GM12878 (cell line): ENCODE measurements at places on chromosomes 4 and X. TPM values are rescaled to one million over a fixed set of nuclear protein-coding genes. Genes with fewer than 3 reads are reported as not detected.

- H3K27ac ChIP-seq, result no peak overlapping the region
- no peaks in the 10 kb centered on the region for H3K4me1 ChIP-seq
- no peak overlapping the region for H3K4me3 ChIP-seq
- no peaks in the 10 kb centered on the region for H3K36me3 ChIP-seq
- DNase-seq, result no peak
- H3K27me3 ChIP-seq, result no peaks in the 10 kb centered on the region
These were observed 938.3 kb upstream of the IGFBP7 start for GRCh38 chr4:58048491-58048890.

- H3K36me3 ChIP-seq, result no peaks in the 10 kb centered on the region
- no peaks in the 10 kb centered on the region for H3K4me1 ChIP-seq
- H3K27ac ChIP-seq, result no peak overlapping the region
- H3K27me3 ChIP-seq, result no peaks in the 10 kb centered on the region
These were observed 394.7 kb downstream of the GALNTL6 start for GRCh38 chr4:172207886-172208285.

- H3K4me3 ChIP-seq, result peak overlapping the region; percentile 79
- DNase-seq, result no peak
- H3K36me3 ChIP-seq, result no peaks in the 10 kb centered on the region
- peak overlapping the region; percentile 73 for H3K27ac ChIP-seq
These were observed 10.3 kb downstream of the ATP5ME start for GRCh38 chr4:663438-664428.

GRCh38 chr4:101074326-101074725 lies 273.0 kb downstream of the PPP3CA start:
- H3K27ac ChIP-seq, result no peak overlapping the region
- no peaks in the 10 kb centered on the region for H3K4me1 ChIP-seq
- H3K27me3 ChIP-seq, result no peaks in the 10 kb centered on the region
- H3K4me3 ChIP-seq, result no peak overlapping the region
- no peaks in the 10 kb centered on the region for H3K36me3 ChIP-seq

GRCh38 chrX:1444561-1445500 lies 7.9 kb downstream of the ASMTL start:
- no peak overlapping the region for H3K4me3 ChIP-seq
- peaks cover 15% of the 10 kb centered on the region for H3K36me3 ChIP-seq
- no peak overlapping the region for H3K27ac ChIP-seq
- H3K4me1 ChIP-seq, result peaks cover 13% of the 10 kb centered on the region

- peak overlapping the region; percentile 70 for H3K4me3 ChIP-seq
- H3K4me1 ChIP-seq, result no peaks in the 10 kb centered on the region
- DNase-seq, result no peak
- H3K27ac ChIP-seq, result peak overlapping the region; percentile 82
These were observed 2.6 kb downstream of the MID1IP1 start for GRCh38 chrX:38803588-38804431.

- peak overlapping the region; percentile 28; the same call in 1 of the 2 replicates for H3K4me3 ChIP-seq
- no peak for DNase-seq
- H3K4me1 ChIP-seq, result peaks cover 37% of the 10 kb centered on the region
- peak overlapping the region; percentile 48; the same call in 1 of the 2 replicates for H3K27ac ChIP-seq
- no peaks in the 10 kb centered on the region for H3K27me3 ChIP-seq
- peaks cover 11% of the 10 kb centered on the region for H3K36me3 ChIP-seq
These were observed 16.7 kb downstream of the IRF2 start for GRCh38 chr4:184457535-184458249.

DNA sequence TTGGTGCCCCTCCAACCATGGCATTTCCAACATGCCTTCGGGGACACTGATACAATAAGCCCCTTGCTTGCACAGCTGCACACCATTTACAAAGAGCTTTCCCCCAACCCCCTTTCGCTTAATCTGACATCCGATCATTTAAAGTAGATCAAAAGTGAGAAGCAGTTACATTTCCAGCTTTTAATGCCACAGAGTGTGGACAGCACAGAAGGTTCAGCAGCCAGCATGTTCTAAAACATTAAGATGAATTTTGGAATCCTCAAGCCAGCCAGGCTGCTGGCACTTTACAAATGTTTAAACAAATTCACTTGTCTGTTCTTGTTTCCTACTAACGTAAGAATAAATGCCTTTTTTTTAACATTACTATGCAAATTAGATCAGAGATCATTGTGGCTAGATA lies 284.4 kb upstream of the LDB2 start:
- H3K4me1 ChIP-seq, result no peaks in the 10 kb centered on the region
- no peak overlapping the region for H3K27ac ChIP-seq
- no peaks in the 10 kb centered on the region for H3K36me3 ChIP-seq
- no peaks in the 10 kb centered on the region for H3K27me3 ChIP-seq

DNA sequence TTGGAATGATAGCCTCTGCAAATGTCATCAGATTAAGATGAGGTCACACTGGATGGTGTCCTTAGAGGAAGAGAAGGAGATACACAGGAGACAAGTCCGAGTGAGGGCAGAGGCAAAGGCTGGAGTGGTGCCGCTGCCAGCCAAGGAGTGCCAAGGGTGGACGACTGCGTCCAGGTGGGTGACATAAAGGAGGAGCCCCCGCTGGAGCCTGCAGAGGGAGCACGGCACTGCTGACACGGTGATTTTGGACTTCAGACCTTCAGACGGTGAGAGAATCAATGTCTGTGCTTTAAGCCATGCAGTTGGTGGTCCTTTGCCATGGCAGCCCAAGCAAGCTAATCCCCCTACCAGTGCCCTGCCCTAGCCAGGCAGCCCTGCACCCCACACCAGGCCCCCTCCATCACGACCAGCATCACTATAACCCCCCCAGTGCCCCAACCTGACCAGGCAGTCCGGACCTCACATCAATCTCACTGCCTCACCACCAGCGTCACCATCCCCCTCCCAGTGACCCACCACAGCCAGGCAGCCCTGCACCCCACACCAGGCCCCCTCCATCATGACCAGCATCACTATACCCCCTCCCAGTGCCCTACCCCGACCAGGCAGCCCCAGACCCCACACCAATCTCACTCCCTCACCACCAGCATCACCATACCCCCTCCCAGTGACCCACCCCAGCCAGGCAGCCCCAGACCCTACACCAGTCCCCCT lies 130.0 kb downstream of the HMX1 start:
- no peaks in the 10 kb centered on the region for H3K4me1 ChIP-seq
- no peak overlapping the region for H3K4me3 ChIP-seq
- H3K27ac ChIP-seq, result no peak overlapping the region
- no peaks in the 10 kb centered on the region for H3K27me3 ChIP-seq
- no peaks in the 10 kb centered on the region for H3K36me3 ChIP-seq

GRCh38 chrX:12567857-12568256 lies 223.4 kb upstream of the PRPS2 start:
- no peak for DNase-seq
- no peaks in the 10 kb centered on the region for H3K36me3 ChIP-seq
- no peaks in the 10 kb centered on the region; the same call in 1 of the 2 replicates for H3K4me1 ChIP-seq
- no peak overlapping the region for H3K4me3 ChIP-seq
- H3K27me3 ChIP-seq, result no peaks in the 10 kb centered on the region; the same call in 1 of the 2 replicates

GRCh38 chr4:110207233-110207632 lies 8.8 kb upstream of the ELOVL6 start:
- no peaks in the 10 kb centered on the region for H3K27me3 ChIP-seq
- H3K36me3 ChIP-seq, result no peaks in the 10 kb centered on the region
- DNase-seq, result no peak
- no peak overlapping the region for H3K4me3 ChIP-seq

Gene PCSK1N
- not detected in 2 replicates for total RNA-seq

Gene CETN2
- total RNA-seq, result 11.4 and 12.0 TPM in 2 replicates
